ENCODE measurements at places on chromosomes 7 and 10.

DNA sequence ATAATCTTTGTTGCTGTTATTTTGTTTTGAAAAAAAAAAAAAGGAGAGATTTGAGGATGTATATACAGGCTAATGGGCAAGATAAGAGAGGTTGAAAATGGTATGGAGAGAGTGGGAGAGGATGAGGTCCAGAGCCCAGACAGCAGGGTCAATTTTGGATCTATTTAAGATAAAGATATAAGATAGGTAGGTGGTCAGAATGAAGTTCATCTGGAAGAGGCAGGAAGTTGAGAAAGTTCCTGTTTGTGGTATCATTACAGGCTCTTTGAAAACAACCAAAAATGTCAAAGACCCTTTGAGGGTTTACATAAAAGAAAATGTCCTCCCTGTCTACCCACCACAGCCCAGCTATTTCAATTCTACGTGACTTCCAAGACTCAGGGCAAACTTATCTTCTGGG, 7.5 kb downstream of the CEP41 start:
- DNase-seq, result no peak

GRCh38 chr7:126973066-126973465, 279.7 kb downstream of the GRM8 start:
- no peak for DNase-seq

DNA sequence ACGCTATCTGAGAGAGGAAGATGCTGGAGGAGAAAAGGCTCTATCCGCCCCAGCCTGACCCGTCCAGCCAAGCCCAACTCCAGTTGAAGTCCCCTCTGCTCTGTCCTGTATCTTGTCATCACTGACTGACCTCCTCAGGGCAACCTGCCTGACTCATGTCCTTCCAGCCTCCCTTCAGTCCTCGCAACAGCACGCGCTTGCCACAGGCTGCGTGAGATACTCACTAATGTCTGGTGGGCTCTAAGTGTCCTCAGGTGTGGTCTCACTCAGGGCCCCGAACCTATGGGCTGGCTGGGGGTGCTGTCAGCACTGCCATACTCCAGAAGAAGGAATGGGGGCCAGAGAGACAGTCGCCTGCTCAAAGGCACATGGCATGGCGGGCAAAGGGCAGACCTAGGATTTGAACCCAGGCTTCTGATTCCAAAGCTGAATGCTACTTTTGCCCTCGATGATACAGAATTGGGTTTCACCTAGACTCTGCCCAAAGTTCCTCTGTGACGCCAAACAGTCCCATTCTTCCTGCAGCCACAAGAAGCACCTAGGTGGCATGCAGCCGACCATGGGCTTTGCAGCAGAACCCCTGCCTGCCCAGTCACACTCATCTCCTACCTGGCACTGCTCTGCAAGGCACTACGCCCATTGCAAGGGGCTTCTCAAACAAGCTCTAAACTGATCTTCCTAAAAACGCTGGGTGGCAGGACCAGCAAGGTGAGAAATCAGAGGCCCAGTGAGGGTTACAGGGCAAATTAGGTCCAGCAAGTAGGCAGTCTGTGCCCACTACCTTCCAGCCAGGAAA, 8.5 kb downstream of the FAM53B start:
- DNase-seq, result no peak

DNA sequence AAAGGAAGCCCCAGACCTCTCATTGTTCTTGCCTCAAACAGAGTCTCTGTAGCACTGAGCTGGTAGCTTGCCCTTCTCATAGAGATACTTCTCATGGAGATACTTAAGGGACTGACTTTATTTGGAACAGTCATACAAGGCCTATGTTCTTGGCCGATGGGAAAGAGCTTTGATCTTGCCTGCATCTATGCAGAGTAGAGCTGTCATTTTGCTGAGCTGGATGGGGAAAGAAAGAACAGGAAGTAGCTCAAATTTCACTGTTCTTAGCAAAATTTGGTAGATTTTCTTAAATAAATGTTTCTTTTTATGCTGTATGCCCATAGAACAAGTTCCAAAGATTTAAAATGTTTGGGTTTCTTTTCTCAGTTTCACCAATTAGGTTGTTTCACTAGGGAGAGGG, 119.3 kb upstream of the SEC61G start:
- DNase-seq, result peak; percentile 34

GRCh38 chr10:52220947-52221346, 93.1 kb upstream of the DKK1 start:
- no peak for DNase-seq

GRCh38 chr7:41110186-41110585, 592.7 kb downstream of the INHBA start:
- no peak for DNase-seq

- no peak for DNase-seq
Measured at GRCh38 chr10:27717224-27717623, 28.4 kb downstream of the MKX start.

- DNase-seq, result no peak
Measured at GRCh38 chr10:101263150-101263752, 34.0 kb upstream of the LBX1 start.

DNA sequence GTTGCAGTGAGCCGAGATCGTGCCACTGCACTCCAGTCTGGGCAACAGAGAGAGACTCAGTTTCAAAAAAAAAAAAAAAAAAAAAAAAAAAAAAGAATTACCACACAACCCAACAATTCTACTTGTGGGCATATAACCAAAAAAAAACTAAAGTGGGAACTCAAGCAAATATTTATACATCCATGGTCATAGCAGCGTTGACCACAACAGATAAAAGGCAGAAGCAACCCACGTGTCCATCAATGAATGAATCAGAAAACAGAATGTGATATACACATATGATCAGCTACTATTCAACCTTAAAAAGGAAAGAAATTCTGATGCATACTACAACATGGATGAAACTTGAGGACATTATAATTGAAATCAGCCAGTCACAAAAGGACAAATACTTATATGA, 179.3 kb upstream of the NEBL start:
- no peak for DNase-seq

DNA sequence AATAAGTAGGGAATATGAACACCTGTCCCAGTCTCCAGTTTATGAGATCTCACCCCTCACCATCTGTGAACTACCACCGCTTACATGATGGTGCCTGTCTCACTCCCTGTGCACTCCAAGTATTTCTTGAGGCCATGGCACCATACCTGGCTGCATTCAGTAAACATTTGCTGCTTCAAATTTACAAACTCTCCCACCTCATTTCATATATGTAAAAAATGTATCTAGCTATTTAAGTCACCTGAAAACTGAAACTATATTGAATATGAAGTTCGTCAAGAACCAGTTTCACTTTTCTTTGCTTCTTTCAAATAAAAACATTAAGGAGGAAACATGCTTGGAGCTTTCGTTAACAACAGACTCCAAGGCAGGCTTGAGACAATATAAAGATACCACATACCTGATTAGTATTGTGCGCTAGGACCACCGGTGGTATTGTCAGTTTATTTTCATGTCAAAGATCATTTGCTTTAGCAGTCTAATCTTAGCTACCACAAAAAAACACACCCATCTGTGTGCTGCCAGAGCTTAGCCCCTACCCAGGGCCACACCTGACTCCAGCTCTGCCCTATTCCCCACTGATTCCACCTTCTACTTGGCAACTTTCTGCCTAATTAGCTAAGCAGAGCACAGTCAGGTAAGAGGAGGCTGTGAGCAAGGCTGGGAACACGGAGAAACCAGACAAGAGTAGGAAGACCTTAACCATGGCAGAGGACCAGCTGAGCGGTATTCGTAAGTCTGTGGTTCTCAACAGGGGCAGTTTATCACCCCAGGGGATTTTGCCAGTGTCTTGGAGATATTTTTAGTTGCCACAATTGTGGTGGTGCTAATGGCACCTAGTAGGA, 92.0 kb downstream of the ZFAND4 start:
- no peak for DNase-seq

DNA sequence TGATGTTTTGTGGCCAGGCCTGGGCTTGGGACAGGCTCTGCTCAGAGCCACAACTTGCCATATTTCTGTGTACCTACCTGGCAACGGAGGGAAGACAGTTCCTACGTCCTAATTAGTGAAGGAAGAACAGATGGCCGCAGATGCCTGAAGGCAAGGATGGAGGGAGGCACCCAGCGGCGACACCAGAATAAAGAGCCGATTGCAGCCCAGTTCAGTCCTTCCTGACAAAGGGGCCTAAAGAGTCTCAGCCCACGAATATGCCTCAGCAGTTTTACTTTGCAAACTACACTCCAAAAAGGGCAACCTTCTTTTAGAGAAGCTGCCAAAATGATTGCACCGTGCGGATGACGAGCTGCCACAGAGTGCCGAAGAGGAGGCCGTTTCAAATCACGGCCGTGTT, 585.8 kb downstream of the GLRX3 start:
- no peak for DNase-seq

GRCh38 chr10:128050936-128051335, 75.3 kb downstream of the MKI67 start:
- DNase-seq, result no peak

DNA sequence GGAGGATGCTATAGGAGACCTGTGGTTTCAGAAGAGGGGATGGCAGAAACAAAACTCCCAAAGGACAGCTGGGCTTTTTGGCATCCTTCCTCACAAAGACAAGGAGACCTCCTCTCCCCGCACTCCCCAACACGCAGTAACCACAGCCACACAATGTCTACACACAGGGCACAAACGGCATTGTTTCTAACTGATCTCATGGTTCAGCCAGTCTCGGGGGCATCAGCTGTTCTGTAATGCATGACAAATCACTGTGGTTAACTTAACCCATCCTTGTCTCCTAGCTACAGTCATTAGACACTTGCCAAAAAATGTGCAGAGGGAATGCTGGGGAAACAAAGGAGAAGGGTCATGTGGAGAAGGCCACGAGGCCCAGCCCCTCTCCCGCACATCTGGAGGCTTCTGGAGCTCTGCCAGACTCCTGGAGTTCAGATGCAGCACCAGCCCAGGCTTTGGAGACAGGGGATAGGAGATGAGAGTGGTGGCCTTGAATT, 7.6 kb upstream of the ADAMTS14 start:
- no peak for DNase-seq

DNA sequence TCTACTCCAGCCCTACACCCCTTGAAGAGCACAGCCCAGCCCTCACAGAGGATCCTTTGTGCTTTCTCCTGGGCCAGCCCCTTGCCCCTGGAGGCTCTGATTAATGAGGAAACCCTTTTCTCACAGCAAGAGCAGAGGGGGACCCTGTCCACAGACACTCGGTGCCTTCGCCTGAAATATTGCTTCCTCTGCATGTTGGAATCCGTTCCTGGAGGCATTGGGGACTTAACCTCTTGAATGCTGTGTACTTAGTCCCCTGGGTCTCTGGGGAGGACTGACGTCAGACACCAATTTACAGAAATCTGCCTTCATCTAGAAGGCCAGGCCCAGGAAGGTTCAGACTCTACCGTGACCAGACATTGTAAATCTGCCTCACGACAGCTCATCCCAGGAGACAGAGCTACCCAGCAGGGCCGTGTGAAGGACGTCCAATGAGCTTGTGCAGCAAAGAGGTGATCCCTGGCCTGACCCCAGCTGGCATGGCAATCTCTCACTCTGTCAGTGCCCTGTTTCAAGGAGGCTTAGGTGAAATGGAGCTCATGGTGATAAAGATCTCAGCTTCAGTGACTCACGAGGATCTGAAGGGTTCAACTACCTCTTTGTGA, 8.1 kb upstream of the TMEM72 start:
- no peak for DNase-seq

- no peak for DNase-seq
Measured at GRCh38 chr7:155793720-155794119, 18.5 kb downstream of the SHH start.

GRCh38 chr7:117871401-117871777, 1.9 kb downstream of the CTTNBP2 start:
- DNase-seq, result no peak

GRCh38 chr10:50522908-50523307, 100.8 kb downstream of the SGMS1 start:
- no peak for DNase-seq

DNA sequence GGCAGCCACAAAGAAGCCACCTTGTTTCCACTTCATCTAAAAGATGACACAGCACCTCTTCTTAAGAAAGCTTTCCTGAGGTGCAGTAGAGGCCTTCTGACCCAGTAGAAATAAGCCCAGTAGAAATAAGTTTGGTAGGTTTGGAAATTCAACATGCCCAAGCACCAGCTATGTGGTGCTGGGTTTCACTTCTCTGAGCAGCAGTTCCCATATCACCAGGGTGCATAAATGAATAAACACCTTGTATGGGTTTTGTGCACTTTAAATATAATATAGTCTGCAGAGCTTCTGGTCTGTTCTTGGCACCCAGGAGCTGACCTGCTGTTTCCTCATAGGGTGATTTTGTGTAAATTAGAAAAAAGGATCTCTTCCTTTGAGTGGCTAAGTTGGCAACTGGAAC, 492.4 kb upstream of the SORCS1 start:
- DNase-seq, result no peak

GRCh38 chr7:51019191-51019844, 236.6 kb upstream of the GRB10 start:
- DNase-seq, result no peak

DNA sequence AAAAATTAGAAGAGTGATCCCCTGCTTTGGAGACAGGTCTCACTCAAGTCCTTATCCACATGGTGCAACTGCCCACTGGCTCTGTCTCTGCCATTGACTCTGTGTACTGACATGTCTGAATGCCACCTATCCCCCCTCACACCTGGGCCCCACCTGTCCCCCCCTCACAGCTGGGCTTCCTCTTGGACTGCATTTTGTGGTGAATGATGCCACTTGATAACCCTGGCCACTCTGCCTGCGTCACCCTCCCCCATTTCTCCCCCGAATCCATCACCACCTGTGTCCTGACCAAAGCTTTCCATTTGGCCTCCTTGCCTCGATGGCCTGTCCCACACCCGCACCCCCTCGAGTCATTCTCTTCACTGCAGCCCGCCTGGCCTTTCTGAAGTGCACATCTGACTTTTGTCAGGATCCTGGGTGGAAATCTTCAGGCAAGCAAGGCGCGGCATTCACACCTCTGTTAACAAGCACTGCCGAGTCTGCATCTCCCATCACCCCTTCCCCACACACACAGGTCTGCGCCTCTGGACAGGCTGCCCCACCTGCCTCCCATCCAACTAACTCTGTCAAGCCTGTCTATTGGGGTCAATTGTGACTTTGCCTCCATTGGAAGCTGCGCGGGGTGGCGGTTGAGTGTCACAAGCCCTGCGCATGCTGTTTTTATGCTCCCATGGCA, 175.3 kb upstream of the KLF14 start:
- no peak for DNase-seq

DNA sequence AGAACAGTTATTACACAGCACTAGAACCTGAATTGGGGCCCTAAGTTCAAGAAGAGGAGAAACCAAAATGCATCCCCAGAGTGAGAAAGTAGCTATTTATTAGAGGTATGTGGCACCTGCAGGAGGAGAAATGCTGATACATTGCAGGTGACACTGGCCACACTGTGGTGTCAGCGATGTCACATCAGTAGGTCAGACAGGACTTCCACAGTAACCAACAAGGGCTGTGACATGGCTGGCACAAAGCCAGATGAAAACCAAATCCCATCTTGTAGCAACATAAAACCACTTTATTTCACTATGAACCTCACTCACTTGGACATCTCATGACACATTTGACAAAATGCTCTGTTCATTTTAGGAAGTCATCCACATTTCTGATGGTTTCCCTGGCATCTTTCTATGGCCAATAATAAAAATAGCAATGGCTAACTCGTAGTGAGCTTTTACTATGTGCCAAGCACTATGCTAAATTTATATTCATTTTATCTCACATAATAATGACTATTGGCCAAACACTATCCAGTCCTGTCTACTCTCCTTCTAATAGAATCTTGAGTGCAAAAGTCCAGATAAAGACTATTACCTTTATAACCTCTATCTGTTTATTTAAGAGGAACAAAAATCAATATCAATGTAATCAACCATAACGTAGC, 154.2 kb downstream of the TSPAN12 start:
- DNase-seq, result peak; percentile 10

GRCh38 chr10:114492351-114493037, 88.2 kb upstream of the AFAP1L2 start:
- DNase-seq, result no peak

GRCh38 chr10:131354380-131354779, 42.9 kb upstream of the TCERG1L start:
- DNase-seq, result no peak

Data from DMS53 (cell line).